Activated CD4-positive, alpha-beta T cell treated with anti-CD3 and anti-CD28 coated beads, Interleukin-2, Interleukin-6, amounts not matched to agents 100 ng/mL and 50 ng/mL, durations not matched to agents 16 hours and 8 hours (primary cell): ENCODE measurements at places on chromosomes 1 and 21.
A peak's percentile ranks its signal among the peaks of the same experiment; 100 is the strongest.

DNA sequence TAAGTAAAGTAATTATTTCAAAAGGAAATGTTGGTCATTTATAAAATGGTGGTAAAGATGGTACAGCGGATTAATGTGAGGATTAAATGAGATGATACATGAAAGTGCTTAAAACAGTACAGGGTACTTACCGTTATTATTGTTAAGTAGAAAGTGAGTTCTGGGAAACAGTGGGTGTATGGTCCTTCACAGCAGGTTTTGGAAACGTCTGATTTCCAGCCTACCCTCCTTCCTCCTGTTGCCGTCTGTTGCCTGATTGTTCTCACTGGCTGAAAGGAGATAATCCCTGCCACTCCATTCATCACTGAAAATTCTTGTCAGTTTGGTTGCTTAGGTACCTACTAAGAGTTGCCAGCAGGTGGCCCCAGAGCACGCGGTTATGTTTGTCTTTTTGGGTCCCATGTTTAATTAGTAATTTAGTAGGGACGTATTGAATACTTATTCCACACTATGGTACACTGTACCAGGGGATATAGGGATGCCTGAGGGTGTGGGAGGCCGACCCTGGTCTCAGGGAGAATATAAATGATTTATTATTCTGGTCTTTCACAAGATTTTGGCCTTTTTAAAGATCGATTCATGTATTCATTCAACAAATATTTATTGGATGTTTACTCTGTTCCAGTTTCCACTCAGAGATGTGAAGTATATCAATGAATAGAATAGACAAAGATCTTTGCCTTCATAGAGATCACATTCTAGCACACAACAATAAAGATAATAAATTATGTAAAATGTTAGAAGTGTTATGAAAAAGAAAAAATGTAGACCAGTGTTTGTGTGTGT, 30.8 kb upstream of the RPTN start:
- peak; percentile 74 for DNase-seq

DNA sequence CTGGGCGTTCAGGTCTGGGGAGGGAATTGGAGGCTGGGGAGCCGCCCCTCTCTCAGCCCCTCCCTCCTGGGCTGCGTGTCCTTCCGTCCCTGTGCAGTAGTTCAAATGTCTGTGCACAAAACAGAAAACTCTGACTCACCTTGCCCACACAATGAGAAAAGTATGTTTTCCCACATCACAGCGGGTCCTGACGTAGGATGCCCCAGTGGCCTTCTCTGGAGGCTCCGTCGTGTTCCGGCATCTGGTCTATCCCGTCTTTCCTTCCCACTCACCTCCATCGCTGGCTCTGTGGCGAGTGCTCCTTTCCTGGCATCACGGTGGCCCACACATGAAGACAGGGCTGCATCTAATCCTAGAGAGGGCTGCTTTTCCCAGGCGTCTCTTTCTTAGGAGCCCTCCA, 224.0 kb downstream of the KAZN start:
- DNase-seq: no peak

- DNase-seq: peak; percentile 23
Measured at GRCh38 chr1:23664837-23665795, 26.5 kb upstream of the RPL11 start.

- DNase-seq: no peak
Measured at GRCh38 chr1:158005224-158005623, 11.8 kb downstream of the KIRREL1 start.

DNA sequence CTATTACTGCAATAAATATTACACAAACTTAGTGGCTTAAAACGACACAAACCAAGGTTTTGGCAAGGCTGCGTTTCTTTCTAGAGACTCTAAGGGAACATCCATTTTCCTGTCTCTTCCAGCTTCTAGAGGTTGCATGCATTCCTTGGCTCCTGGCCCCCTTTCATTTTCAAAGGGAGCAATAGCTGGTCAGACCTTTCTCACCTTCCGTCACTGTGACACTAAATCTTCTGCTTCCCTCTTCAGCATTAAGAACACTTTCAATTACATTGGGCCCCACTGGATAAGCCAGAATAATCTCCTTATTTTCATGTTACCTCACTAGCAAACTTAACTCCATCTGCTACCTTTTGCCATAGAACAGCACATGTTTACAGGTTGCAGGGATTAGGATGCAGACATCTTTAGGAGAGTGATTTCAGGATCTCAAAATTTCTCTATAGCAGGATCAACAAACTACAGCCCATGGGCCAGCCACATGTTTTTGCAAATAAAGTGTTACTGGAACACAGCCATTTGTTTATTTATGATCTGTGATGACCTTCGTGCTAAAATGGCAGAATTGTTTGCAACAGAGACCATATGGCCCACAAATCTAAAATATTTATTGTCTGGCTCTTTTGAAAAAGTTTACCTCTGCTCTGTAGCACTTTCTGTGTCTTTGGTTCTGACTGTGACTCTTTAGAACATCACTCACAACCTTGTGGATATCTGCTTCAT, 221.5 kb upstream of the SGIP1 start:
- no peak for DNase-seq

GRCh38 chr1:240612811-240613210, 856 bp upstream of the GREM2 start:
- DNase-seq: no peak

- peak; percentile 43 for DNase-seq
Measured at GRCh38 chr1:169707912-169708604, 3.4 kb downstream of the SELL start.

DNA sequence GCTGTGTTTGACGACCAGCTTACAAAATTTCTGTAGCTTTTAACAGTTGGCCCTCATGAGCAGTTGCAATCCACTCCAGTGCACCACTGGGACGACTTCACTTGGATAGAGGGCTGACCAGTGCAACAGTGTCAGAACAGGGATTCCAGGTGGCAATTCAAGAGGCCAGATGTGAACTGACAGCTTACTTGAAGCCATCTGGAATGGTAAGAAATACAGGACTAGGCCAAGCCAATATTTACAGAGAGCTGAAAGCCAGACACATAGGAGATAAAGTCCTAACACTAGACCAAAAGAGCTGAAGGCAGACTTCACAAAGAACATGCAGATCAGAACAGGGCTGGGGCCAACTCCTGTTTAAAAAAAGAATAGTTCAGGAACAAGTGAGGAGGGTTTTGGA, 93.5 kb upstream of the NFIA start:
- no peak for DNase-seq

GRCh38 chr1:197358959-197359358, 90.9 kb downstream of the CRB1 start:
- DNase-seq: no peak

DNA sequence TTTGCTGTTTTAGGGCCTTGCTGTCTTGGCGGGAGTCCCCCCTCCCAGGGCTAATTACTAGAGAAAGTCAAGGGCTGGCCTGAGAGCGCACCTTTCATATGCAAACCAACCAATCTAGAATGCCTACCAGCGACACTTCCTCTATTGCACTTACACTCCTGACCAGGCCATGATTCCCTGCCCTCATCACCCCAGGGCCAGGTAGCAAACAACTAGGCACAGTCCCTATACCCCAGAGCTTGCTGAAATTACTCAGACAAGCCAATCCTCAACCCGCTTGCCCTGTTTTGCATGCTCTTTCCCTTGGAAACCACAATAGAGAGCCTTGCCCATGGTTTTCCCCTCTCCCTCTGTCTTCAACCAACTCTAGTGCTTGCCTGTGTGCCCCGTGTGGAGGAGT, 70.3 kb downstream of the URB2 start:
- no peak for DNase-seq

DNA sequence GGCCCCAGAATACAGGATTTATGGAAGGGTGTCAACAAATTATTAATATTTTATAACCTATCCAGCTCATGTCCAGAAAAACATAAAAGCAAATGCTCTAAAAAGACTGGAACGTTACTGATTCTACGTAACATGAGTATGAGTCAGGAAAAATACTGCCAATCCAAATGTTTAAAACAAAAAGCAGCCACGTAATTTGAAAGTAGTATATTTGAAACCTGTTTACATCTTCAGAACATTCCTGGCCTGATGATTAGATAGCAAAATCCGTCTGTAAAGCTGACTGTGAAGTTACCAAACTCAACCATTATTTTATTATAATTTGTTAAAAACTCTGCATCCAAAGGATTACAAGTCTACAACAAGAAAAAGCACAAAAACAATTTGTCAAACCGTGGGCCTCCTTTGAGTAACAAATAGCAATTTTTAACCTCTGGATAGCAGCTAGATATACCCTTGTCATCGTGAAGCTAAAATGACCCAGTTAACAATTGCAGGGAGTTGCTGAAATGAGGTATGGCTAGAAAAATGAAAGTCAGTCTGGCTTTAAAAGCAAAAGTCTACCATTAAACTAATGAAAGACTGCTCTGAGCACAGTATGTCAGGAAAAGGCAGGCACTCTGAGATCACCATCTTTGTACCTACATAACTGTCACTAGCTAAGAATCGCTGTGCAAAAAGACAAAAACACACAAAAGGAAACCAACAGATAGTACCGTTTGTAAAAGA, 1.2 kb downstream of the UBR4 start:
- no peak for DNase-seq

GRCh38 chr21:40070871-40071270, 203.6 kb downstream of the PCP4 start:
- DNase-seq: no peak

- DNase-seq: no peak
Measured at GRCh38 chr21:46515109-46515508, 56.4 kb downstream of the DIP2A start.

- no peak for DNase-seq
Measured at GRCh38 chr1:28534671-28535070, 18.2 kb upstream of the TRNAU1AP start.

DNA sequence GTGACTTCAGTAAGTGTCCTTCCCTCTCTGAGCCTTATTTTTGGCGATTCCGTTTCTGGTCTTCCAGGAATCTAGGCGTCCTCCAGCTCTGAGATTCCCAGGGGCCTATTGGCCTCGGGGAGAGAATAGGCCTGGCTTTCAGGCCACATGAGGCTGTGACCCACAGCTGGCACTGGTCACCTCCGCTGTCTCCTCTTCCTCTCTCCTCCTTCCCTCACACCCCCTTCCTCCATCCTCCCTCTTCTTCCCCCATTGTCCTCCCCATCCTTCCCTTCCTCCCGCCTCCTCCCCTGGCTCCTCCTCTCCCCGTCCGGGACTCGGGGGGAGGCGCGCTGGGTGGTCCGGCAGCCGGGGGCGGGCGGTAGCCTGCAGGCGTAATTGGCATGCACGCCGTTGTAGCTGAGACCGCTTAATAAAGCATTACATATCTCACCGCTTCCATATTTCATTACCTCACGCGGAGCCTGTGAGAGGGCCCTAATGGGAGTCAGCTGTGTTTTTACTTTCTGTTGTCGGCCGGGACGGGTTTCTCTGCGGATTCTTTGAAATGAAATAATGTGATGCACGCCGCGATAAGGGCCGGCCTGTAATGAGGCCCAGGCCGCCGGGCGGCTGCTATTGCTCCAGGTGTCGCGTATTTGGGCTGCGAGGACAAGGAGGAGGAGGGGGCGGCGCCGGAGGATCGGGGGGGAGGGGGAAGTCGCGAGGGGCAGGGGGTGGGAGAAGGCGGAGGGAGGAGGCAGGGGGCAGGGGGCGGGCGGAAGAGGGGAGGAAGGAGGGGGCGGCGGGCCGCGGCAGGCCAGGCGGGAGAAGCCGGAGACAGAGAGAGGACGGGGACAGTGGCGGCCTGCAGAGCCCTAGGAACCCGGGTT, 95.3 kb downstream of the FOXD2 start:
- no peak for DNase-seq

DNA sequence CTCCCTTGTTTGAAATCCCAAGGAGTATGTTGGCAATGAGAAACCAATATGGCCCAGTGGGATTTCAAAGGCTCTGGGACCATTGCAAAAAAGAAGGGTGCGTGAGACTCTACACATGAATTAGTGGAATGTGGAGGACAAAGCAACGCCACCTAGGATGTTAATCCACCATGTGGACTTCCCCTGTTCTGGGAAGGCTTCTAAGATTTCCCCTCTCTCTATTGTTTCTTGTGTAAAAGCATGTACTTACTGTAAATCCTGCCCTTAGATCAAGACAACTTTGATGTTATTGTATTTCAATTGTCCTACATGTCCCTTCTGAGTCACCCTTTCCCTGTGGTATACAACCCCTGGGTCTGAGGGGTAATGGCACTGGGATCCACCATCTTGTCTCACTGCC, 4.7 kb upstream of the ACADM start:
- no peak for DNase-seq

GRCh38 chr1:154703170-154703569, 95.2 kb upstream of the ADAR start:
- DNase-seq: no peak

- peak; percentile 18 for DNase-seq
Measured at GRCh38 chr1:210883821-210884220, 250.1 kb downstream of the KCNH1 start.

GRCh38 chr1:30977511-30977910, 69.0 kb upstream of the SDC3 start:
- DNase-seq: peak; percentile 20

DNA sequence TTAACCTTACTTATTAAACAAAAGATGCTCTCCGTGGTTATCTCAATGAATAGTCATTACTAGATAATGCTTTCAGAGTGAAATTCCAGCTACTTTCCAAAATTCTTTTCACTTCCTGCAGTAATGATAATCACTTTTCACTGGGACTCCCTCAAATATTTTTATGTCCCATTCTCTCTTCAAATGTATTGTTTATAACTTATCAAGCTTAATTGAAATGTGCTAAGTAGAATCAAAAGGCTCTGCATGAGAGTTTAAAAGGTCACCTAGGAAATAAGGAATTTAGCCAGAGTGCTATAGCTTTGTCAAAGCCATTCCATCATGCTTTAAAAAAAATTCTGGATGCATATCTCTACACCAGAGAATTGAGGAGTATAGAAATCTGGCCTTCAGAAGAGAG, 106.4 kb downstream of the ODF2L start:
- no peak for DNase-seq

DNA sequence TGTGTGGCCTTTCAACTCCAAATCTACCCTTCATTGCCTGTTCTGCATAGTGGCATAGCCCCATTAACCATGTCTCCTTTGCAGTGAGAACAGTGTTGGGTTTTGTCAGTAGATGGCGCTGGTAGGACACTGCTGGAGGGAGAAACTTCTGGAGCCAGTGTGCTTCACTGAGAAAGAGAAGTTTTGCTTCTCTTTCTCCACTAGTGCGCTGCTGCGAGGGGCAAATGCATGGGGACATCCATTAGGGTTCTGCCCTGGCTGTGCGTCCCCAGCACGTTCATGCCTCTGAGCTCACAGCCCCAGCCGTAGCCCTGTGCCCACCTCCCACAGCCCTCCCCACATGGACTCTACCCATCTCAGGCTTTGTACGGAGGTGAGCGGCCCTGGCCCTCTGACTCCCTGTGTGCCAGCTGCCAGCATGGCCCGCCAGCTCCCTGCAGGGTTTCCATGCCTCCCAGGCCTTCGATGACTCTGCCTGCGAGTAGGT, 53.1 kb downstream of the RIMS3 start:
- DNase-seq: peak; percentile 83

GRCh38 chr21:17900281-17900989, 81.3 kb upstream of the C21orf91 start:
- DNase-seq: peak; percentile 8
